ENCODE measurements at places on chromosomes 3 and 15. TPM values are rescaled to one million over a fixed set of nuclear protein-coding genes. Genes with fewer than 3 reads are reported as not detected.

Gene LRRK1
- 15.1 TPM for total RNA-seq

- DNase-seq = no peak
These were observed 813.3 kb upstream of the ARRDC4 start for GRCh38 chr15:97146929-97147870.

DNA sequence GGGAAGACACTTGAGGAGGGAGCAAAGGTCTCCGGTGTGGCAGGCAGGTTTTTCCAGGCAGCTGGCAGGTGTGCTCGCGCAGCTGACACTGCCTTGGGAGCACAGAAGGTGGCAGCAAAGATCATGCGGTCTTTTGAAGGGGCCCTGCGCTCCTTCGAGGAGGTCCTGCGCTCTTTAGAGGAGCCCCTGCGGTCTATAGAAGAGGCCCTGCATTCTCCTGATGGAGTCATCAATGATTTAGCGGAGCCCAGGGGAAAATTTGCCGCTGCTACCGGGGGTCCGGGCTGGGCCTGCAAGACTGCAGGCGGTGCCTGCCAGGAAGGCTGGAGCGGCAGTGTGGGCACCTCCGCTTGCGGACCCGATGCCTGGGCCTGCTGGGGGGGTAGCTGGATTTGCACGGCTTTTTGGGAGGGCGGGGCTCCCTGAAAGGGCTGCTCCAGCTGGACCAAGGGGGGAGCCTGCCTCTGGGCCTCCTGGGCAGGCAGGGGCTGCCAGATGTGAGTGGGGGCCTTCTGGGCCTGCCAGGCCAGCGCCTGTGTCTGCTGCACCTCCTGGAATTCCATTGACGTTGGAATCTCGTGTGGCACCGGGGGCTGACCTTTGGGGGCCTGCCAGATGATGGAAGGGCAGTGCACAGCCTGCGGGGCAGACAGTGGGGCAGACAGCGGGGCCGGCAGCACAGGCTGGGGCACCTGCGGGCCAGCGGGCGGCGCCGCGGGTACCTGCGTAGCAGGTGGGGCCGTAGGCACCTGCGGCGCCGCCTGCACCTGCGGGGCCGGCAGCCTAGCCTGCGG, 2.1 kb downstream of the MAGEL2 start:
- DNase-seq = no peak

DNA sequence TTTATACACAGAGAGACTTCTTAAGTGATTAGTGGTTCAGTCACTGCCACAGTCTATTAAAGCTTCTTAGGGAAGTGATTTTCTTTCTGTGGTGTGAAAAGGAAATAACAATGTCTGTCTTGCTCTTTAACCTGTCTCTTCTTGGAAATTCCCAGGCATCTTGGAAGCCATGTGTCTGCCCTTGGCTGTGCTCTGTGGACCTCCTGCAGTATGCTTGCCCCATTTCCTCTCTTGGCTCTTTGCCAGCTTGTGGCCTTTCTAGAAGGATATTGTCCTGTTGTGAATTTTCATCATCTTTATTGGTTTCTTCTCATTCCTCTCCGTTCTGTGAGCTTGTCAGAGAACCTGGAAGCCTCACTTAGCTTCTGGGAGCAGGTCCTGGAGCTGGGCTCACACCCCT, 338.4 kb upstream of the C2CD4B start:
- DNase-seq = no peak
